ENCODE measurements at places on chromosomes 13 and 19. TPM values are rescaled to one million over a fixed set of nuclear protein-coding genes. Genes with fewer than 3 reads are reported as not detected.

DNA sequence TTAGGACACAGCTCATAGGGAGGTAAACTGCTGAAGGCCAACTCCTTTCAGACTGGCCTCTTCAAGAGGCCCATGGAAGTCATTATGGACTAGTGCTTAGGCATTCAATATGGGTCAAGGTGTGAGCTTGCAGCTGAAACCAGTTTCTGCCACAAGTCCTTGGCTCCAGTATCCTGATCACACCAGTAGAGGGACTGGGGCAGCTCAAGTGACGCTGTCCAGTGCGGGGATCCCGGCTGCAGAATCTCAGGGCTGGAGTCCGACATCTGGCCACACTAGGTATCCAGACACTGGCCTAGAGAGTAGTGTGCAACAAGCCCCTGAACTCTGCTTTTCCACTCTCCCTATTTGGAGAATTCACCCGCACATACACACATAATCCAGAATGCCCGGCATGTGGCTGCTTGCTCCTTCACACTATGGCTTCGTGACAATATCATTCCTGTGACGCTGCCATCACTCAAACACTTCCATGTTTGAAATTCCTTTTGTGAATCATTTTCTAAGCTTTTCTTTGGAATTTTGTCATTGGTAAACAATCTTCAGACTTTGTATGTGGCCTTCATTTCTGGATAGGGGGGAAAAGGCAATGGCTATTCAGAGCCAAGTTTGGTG is 425.1 kb downstream of the EFNB2 start:
- peak; percentile 59 for DNase-seq

- peak; percentile 32 for DNase-seq
These were observed 1.1 kb downstream of the PPP6R1 start for GRCh38 chr19:55257461-55258420.

The JAK3 gene
- not detected for total RNA-seq

The POU2F2 gene
- total RNA-seq: 1.5 TPM

All from Caco-2 (cell line).